Aorta (tissue), 5 donors: ENCODE measurements at places on chromosomes 7 and 10. TPM values are rescaled to one million over a fixed set of nuclear protein-coding genes. Genes with fewer than 3 reads are reported as not detected.

- H3K27ac ChIP-seq, result no peak overlapping the region
- H3K36me3 ChIP-seq, result no peaks in the 10 kb centered on the region
- no peak overlapping the region for H3K4me3 ChIP-seq
- no peaks in the 10 kb centered on the region for H3K27me3 ChIP-seq
Measured at GRCh38 chr7:5294169-5294987, 11.6 kb downstream of the SLC29A4 start.

DNA sequence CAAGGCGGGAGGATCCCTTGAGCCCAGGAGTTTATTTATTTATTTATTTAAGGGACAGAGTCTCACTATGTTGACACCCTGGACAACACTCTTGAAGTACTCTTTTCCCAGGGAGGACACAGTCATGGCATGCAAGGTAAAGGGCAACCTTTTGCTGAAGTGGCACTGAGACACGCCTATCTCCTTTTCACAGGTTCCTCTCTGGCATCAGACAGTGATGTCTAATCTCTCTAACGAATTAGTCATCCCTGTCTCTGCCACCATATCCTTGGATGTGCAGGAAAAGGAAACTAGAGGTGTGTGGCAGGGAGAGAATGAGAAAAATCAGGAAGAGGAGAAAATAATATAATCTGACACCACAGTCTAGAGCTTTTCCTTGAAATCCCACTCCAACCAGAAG is 19.5 kb downstream of the CPVL start:
- H3K27me3 ChIP-seq, result no peaks in the 10 kb centered on the region
- H3K4me3 ChIP-seq, result no peak overlapping the region
- H3K27ac ChIP-seq, result no peak overlapping the region
- H3K4me1 ChIP-seq, result no peaks in the 10 kb centered on the region
- H3K36me3 ChIP-seq, result no peaks in the 10 kb centered on the region
- no peak for DNase-seq

- no peak overlapping the region for H3K4me3 ChIP-seq
- no peak overlapping the region for H3K27ac ChIP-seq
- no peaks in the 10 kb centered on the region for H3K4me1 ChIP-seq
Measured at GRCh38 chr7:29605671-29606070, 42.0 kb downstream of the PRR15 start.

DNA sequence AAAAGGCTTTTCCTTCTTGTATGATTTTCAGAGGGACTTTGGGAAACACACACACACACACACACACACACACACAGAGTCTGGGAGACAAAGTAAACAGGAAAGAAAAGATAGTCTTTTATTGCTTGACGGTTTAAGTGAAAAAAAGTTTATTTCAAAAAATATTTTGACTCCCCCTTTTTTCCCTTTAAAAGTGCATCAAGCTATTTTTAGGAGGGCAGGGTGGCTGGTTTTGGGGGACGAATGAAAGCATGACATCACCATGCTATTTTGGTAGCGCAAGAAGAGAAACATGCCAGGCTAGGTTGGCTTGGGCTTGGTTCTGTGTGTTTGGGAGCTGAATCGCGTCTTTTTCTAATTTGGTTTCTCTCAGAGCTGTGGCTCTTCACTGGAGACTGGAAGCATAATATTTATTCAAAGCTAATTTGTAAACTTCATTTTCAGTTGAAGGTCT is 129.2 kb downstream of the BAMBI start:
- peak overlapping the region; percentile 31 for H3K27ac ChIP-seq
- H3K27me3 ChIP-seq, result no peaks in the 10 kb centered on the region
- no peaks in the 10 kb centered on the region for H3K36me3 ChIP-seq

- no peaks in the 10 kb centered on the region for H3K4me1 ChIP-seq
- no peak overlapping the region for H3K4me3 ChIP-seq
- H3K27me3 ChIP-seq, result no peaks in the 10 kb centered on the region
- no peak for DNase-seq
- H3K36me3 ChIP-seq, result no peaks in the 10 kb centered on the region
Measured at GRCh38 chr7:17661982-17662585, 278.2 kb downstream of the SNX13 start.

- H3K4me1 ChIP-seq, result no peaks in the 10 kb centered on the region
- no peaks in the 10 kb centered on the region for H3K27me3 ChIP-seq
- DNase-seq, result no peak
- no peak overlapping the region for H3K4me3 ChIP-seq
- no peak overlapping the region for H3K27ac ChIP-seq
Measured at GRCh38 chr10:34094146-34094696, 720.9 kb downstream of the PARD3 start.

DNA sequence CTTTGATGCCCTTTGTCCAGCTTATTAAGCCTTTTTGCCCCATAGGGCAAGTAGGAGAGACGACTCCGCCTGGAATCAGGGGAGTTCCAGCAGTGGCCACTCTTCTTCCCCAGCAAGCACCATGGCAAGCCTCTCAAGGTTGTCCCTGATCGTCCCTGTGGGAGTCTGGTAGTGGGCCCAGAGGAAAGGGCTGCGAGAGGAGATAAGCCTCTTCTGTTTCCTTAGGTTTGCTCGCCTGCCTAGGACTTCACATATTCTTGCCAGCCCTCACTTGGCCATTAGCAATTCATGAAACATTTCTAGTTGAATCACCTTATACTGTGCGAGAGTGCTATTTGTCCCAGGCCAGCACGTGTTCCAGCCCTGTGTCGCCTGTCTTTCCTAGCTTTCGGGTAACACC is 47.8 kb upstream of the CPN1 start:
- H3K27ac ChIP-seq, result no peak overlapping the region
- no peaks in the 10 kb centered on the region for H3K4me1 ChIP-seq
- no peak overlapping the region for H3K4me3 ChIP-seq
- H3K36me3 ChIP-seq, result no peaks in the 10 kb centered on the region
- no peak for DNase-seq

GRCh38 chr10:86160890-86161585 is 205.6 kb downstream of the GRID1 start:
- H3K27me3 ChIP-seq, result no peaks in the 10 kb centered on the region
- H3K4me1 ChIP-seq, result no peaks in the 10 kb centered on the region
- no peaks in the 10 kb centered on the region for H3K36me3 ChIP-seq
- H3K27ac ChIP-seq, result no peak overlapping the region

DNA sequence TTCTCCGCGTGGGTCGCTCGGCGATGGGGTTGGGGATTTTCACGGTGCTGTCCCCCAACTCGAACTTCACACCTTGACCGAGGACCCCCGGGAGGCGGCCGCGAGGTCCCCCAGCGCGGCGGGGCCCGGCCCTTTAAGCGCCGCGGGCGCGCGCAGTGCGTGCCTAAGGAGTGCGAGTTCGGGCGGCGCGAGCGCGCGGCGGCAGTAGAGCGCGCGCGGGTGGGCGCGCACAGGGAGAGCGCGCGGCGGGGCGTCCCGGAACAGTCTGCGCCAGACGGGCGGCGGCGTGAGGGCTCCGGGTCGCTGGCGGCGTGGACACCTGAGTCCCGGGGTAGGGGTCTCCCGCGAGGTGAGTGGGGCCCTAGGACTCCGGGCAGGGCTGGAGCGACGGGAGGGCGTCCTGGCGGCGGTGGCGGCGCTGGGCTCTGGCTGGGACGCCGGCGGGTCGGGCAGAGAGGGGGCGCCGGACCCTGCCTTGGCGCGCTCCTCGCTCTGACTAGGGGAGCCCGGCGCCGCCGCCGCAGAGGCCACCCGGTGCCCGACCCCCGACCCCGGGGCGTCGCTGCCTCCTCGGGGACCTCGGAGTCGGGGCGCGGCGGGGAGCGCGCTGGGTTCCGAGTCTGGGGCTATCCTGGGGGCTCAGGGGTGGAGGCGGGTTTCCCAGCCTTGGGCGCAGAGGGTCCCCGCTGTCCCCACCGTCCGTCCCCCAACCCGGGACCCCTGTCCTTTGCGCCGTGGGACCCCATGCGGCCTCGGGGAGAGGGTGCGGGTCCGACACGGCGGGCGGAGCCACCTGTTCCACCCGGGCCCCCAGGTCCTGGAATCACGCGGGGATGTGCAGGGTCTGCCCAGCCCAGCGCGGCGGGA is at the start of gene PROSER2:
PROSER2 (plus strand) TSS at position 235 of the 867 bp plus-strand sequence. CDS start 28,722 bp downstream, outside the sequence.
- H3K4me3 ChIP-seq, result peak within 1 kb of the TSS; percentile 78
- no peaks in the 10 kb centered on the region for H3K27me3 ChIP-seq

GRCh38 chr7:86600506-86601290 is 43.0 kb upstream of the GRM3 start:
- H3K27ac ChIP-seq, result no peak overlapping the region
- no peak for DNase-seq
- no peaks in the 10 kb centered on the region for H3K27me3 ChIP-seq
- H3K4me3 ChIP-seq, result no peak overlapping the region

DNA sequence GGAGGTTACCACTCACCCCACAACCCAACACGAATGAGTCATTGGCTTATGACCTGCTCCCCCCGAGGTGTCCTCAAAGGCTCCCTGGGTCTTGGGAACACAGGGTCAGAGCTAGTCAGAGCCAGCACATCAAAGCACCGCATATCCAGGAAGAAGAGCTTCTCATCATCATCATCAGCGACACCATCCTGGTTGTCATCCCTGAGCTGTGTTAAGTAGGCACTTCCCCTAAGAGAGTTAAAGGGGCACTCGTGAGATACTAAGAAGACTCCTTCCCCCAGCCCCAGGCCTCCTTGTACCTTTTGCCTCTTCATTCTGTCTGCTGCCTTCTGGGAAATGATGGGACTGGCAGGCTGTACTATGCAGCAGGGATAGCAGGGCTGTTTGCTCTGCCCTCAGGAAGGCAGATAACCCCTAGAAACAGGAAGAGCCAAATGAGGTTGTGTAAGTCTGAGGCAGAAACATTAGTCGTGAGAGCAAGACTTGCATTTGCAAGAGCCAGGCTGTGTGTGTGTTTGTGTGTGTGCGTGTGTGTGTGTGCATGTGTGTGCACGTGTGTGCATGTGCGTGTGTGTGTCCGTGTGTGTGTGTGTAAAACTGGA is 11.1 kb upstream of the CPA1 start:
- no peaks in the 10 kb centered on the region for H3K36me3 ChIP-seq
- H3K4me3 ChIP-seq, result no peak overlapping the region
- DNase-seq, result peak; percentile 71
- H3K4me1 ChIP-seq, result no peaks in the 10 kb centered on the region

- DNase-seq, result peak; percentile 80
- no peak overlapping the region for H3K4me3 ChIP-seq
- H3K36me3 ChIP-seq, result no peaks in the 10 kb centered on the region
Measured at GRCh38 chr10:47020471-47020870, 109.2 kb downstream of the PTPN20 start.

DNA sequence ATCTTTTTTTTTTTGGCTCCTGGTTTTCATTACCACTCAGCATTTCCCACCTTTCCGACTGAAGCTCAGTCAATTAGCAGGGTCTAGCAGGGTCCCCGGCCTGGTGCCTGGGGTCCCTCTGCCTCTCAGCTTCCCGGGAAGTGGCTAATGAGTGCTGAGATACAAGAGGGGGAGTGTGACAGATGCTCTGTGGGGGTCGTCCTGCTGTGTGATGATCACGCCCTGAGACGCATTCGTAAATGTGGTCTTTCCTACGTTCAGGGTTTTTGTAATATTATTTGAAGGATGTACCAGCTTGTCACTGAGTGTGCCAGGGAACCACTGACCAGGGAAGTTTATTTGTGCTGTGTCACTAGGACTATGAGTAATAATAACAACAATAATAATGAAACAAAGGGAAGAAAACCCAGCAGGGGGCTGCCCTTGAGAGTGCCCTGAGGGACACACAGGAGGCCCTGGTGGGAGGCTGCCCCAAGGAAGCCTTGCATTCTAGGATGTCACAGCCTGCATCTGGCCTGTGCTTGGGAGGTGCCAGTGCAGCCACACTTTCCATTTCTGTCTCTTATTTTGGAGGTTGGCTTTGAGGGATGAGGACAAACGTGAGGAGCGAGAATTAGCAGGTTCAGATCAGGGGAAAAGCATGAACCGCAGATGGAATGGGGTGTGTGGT is 337.8 kb downstream of the ADARB2 start:
- no peaks in the 10 kb centered on the region for H3K36me3 ChIP-seq
- H3K4me3 ChIP-seq, result no peak overlapping the region
- no peak overlapping the region for H3K27ac ChIP-seq
- DNase-seq, result no peak

DNA sequence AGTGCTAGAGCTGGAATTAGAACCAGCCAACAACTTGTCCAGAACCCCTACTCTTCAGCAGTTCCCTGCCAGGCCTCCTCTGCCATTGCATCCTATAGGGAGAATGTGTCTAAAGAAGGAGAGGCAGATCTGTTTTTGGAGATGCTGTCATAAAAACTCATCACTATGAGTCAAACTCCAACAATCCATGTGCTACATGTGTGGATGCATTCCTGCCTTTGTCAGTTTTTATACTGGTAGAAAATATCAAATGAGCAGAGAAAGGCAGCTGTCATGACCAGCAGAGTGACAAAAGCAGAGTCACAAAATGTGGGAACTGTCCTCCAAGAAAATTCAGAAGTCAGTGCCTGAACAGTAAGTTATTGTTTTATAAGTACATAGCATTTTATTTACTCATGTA is 93.0 kb downstream of the ABLIM1 start:
- DNase-seq, result no peak
- no peak overlapping the region for H3K4me3 ChIP-seq
- H3K36me3 ChIP-seq, result no peaks in the 10 kb centered on the region
- no peak overlapping the region for H3K27ac ChIP-seq

- H3K27me3 ChIP-seq, result no peaks in the 10 kb centered on the region
- H3K36me3 ChIP-seq, result no peaks in the 10 kb centered on the region
- no peak overlapping the region for H3K4me3 ChIP-seq
- no peak overlapping the region for H3K27ac ChIP-seq
- no peaks in the 10 kb centered on the region for H3K4me1 ChIP-seq
Measured at GRCh38 chr10:8985651-8986050, 931.2 kb downstream of the GATA3 start.

- no peak overlapping the region for H3K4me3 ChIP-seq
- no peaks in the 10 kb centered on the region for H3K27me3 ChIP-seq
- H3K27ac ChIP-seq, result no peak overlapping the region
- H3K4me1 ChIP-seq, result peaks cover 2% of the 10 kb centered on the region
- DNase-seq, result no peak
Measured at GRCh38 chr7:131103997-131104396, 223.7 kb upstream of the MKLN1 start.

GRCh38 chr10:48330269-48330668 is 23.8 kb downstream of the MAPK8 start:
- H3K27ac ChIP-seq, result no peak overlapping the region
- H3K27me3 ChIP-seq, result no peaks in the 10 kb centered on the region
- no peaks in the 10 kb centered on the region for H3K4me1 ChIP-seq
- H3K4me3 ChIP-seq, result no peak overlapping the region

DNA sequence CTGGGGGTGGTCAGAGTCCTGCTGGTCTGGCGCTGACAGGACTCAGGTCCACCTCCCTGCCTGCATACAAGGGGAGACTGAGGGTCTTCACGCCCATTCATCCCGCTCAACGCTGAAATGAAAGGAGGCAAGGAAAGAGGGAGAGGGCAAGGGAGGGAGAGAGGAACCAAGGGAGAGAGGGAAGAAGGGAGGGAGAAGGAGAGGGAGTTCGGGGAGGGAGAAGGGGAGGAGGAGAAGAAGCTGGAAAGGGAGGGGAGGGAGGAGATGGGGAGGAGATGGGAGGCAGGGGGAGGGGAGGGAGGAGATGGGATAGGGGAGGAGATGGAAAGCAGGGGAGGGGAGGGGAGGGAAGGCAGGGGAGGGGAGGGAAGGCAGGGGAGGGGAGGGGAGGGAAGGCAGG is 69.4 kb upstream of the INPP5A start:
- DNase-seq, result no peak
- no peaks in the 10 kb centered on the region for H3K36me3 ChIP-seq
- H3K27me3 ChIP-seq, result no peaks in the 10 kb centered on the region
- no peaks in the 10 kb centered on the region for H3K4me1 ChIP-seq
- H3K4me3 ChIP-seq, result no peak overlapping the region
- no peak overlapping the region for H3K27ac ChIP-seq

Gene MAGI2
- total RNA-seq, result 25.5 TPM

Gene POR
- 121 TPM for total RNA-seq

Gene NKX1-2
- not detected for total RNA-seq

Gene NUTM2A
- total RNA-seq, result 1.0 TPM

Gene OPN4
- not detected for total RNA-seq
